Endodermal cell (in vitro differentiated cells): ENCODE measurements at places on chromosomes 12 and 14.

DNA sequence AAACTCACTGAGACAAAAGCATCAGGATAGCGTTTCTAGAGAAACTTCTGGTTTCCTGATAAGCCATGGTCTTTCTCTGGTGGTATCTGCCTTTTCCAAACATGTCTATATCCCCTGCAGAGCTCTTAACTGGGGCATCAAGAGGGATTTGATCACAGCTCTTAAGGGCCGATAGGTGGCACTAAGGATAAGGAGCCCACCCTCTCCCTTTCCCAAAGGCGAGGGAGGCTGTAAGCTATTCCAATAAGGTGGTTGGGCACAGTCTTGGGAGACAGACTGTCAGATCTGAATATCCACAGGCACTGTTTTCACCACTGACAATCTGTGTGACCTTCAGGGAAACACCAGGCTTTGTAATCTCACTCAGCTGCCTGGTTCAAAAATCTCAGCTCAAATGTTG lies 206.0 kb downstream of the ADGRD1 start:
- no peaks in the 10 kb centered on the region for H3K36me3 ChIP-seq
- peak; percentile 75 for DNase-seq
- no peaks in the 10 kb centered on the region for H3K27me3 ChIP-seq
- H3K4me3 ChIP-seq: no peak overlapping the region
- H3K27ac ChIP-seq: no peak overlapping the region

DNA sequence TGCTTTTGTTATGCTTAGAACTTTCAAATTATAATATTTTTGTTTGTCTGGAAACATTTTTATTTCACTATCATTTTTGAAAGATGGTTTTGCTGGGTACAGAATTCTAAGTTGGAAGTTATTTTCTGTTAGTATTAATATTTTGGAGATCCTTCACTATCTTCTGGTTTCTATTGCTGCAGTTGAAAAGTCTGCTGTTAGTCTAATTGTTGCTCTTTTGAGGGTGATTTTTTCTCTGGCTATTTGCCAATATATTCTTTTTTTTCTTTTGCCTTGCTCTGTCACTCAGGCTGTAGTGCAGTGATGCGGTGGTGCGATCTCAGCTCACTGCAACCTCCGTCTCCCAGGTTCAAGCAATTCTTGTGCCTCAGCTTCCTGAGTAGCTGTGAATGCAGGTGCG lies 28.2 kb upstream of the ARID2 start:
- no peak for DNase-seq
- H3K4me1 ChIP-seq: no peaks in the 10 kb centered on the region
- no peak overlapping the region for H3K27ac ChIP-seq
- H3K27me3 ChIP-seq: peaks cover 9% of the 10 kb centered on the region

GRCh38 chr12:92539976-92540781 lies 162.6 kb upstream of the PLEKHG7 start:
- no peak overlapping the region for H3K4me3 ChIP-seq
- H3K4me1 ChIP-seq: peaks cover 11% of the 10 kb centered on the region
- peak overlapping the region; percentile 78 for H3K27ac ChIP-seq
- no peaks in the 10 kb centered on the region for H3K36me3 ChIP-seq
- no peaks in the 10 kb centered on the region for H3K27me3 ChIP-seq

DNA sequence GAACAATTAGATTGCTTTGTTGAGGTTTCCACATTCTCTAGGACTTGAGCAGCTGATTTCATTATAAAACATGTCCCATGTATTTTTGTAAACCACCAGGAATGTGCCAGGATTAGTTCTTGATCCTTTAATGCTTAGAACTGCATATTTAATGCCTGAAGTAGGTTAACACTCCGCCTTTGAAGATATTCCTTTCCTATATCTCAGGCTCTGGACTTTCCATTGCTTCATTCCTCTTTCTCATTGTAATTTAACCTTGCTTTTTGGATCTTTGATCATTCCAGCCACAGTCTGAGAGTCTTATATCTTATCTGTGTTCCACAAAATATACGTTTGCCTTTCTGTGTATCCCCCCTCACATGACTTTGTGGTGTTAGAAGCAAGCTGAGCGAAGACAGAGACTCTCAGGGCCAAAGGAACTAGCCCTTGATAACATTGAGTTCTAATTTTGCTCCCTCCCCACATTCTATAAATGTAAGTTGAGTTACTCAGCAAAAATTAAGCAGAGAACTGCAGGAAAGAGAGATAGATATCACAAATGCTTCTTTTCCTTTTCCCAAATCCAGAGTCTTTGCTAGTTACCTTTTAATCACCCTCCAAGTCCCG lies 2.4 kb upstream of the CLEC1B start:
- no peaks in the 10 kb centered on the region for H3K27me3 ChIP-seq
- no peak overlapping the region for H3K4me3 ChIP-seq
- H3K36me3 ChIP-seq: no peaks in the 10 kb centered on the region
- no peak overlapping the region for H3K27ac ChIP-seq
- no peak for DNase-seq

GRCh38 chr12:8609061-8609570 lies 3.5 kb downstream of the AICDA start:
- H3K36me3 ChIP-seq: no peaks in the 10 kb centered on the region
- H3K4me3 ChIP-seq: no peak overlapping the region
- H3K4me1 ChIP-seq: peaks cover 7% of the 10 kb centered on the region

DNA sequence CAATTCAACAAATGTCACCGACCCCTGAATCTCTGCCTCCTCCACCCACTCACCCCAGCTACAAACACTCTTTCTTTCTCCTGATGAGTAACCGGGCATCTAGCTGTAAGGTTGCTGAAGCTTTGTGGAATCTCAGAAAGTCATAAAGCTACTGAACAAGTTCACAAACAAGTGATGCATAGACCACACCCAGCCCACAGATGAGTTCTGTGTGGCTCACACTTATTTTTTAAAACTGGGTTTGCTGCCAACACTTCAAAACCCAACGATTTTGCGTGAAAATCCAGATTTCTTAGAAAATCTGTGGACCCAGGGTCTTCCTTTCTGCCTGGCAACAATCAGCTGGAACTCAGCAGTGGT lies 96.1 kb downstream of the APAF1 start:
- peaks cover 13% of the 10 kb centered on the region for H3K36me3 ChIP-seq
- peaks cover 10% of the 10 kb centered on the region for H3K4me1 ChIP-seq
- H3K27ac ChIP-seq: no peak overlapping the region

- DNase-seq: peak; percentile 74
- H3K4me3 ChIP-seq: peak overlapping the region; percentile 87
- H3K4me1 ChIP-seq: no peaks in the 10 kb centered on the region
- H3K36me3 ChIP-seq: peaks cover 10% of the 10 kb centered on the region
Observed at GRCh38 chr12:27779416-27779919, 565 bp upstream of the KLHL42 start.

GRCh38 chr14:100292776-100293461 lies 13.3 kb downstream of the SLC25A29 start:
- no peaks in the 10 kb centered on the region for H3K27me3 ChIP-seq
- peaks cover 47% of the 10 kb centered on the region for H3K36me3 ChIP-seq

- no peak for DNase-seq
- H3K36me3 ChIP-seq: no peaks in the 10 kb centered on the region
Observed at GRCh38 chr14:68306934-68307789, 485.7 kb downstream of the ZFP36L1 start.

DNA sequence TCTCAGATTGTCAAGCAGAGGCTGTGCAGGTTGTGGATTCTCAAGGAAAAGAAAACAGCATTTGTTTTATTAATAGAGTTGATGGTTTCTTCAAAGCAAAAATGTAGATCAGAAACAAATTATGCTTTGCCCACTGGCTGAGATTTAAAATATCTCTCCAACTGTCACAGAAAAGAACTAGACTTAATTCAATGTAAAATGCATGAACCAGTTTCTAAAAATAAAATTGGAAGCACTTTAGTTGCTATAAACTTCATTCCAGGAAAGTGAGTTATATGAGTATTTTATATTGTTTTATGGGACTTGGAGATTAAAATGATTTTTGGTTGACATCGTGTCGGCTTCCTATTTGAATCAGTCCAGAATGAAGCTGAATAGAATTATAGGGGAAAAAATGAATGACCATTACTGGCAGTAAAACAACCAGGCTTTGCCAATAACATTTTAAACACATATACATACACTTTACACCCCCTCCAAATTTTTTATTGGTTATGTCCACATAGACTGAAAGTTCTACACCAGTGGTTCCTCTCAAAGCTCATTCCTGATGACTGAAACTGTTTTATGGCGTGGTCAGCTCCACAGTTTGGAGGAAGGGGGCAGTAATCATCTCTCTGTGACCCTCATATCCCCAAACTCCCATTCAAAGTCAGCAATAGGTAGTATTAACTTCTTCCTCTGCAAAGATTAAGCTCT lies 55.5 kb upstream of the DAAM1 start:
- no peak overlapping the region for H3K4me3 ChIP-seq
- H3K36me3 ChIP-seq: no peaks in the 10 kb centered on the region
- no peaks in the 10 kb centered on the region for H3K4me1 ChIP-seq
- no peak for DNase-seq

DNA sequence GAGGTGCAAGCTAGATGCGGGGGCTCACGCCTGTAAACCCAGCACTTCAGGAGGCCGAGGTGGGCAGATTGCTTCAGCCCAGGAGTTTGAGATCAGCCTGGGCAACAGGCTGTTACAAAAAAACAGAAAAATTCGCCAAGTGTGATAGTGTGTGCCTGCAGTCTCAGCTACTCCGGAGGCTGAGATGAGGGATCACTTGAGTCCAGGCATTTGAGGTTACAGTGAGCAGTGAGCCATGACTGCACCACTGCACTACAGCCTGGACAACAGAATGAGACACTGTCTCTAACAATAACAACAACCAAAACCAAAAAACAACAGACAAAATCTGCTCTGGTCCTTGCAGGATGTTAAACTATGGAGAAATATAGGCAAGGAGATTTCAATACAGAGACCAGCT lies 13.9 kb downstream of the BTBD7 start:
- no peak overlapping the region for H3K27ac ChIP-seq
- H3K36me3 ChIP-seq: peaks cover 35% of the 10 kb centered on the region
- no peaks in the 10 kb centered on the region for H3K27me3 ChIP-seq
- no peak for DNase-seq
- no peaks in the 10 kb centered on the region for H3K4me1 ChIP-seq

DNA sequence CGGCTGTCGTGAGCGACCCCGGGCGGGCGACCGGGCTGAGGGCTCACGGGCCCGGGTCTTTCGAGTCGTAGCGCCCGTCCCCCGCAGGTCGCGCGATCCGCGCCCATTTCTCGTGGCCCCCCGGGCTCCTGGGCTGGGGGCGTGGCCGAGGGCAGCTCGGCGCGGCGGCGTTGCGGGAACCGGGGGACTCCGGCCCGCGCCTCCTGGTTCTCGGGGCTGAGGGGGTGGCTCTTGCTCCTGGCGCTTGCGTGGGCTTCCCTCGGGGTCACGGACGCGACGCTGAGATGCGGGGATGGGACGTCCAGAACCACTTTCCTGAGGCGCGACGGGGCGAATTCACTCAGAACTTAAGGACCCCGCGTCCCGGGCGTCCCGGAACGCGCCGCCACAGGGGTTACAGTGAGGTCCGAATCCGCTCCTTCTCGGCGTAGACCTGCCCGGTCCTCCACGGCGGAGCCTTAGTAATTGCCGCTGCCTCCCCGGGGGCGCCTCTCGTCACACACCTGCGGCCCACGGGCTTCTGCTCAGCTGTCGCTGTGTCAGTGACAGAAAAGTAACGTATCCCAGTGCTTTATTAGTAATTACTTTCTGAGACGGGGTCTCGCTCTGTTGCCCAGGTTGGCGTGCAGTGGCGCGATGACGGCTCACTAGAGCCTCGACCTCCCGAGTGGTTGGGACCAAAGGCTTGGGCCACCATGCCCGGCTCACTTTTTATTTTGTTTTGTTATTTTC lies 606 bp downstream of the EP400 start:
- peak overlapping the region; percentile 88 for H3K4me3 ChIP-seq
- DNase-seq: peak; percentile 73
- peak overlapping the region; percentile 70 for H3K27ac ChIP-seq
- no peaks in the 10 kb centered on the region for H3K27me3 ChIP-seq

GRCh38 chr14:58739674-58740073 lies 101.9 kb downstream of the DACT1 start:
- H3K4me1 ChIP-seq: peaks cover 12% of the 10 kb centered on the region
- H3K27me3 ChIP-seq: no peaks in the 10 kb centered on the region
- H3K4me3 ChIP-seq: no peak overlapping the region

DNA sequence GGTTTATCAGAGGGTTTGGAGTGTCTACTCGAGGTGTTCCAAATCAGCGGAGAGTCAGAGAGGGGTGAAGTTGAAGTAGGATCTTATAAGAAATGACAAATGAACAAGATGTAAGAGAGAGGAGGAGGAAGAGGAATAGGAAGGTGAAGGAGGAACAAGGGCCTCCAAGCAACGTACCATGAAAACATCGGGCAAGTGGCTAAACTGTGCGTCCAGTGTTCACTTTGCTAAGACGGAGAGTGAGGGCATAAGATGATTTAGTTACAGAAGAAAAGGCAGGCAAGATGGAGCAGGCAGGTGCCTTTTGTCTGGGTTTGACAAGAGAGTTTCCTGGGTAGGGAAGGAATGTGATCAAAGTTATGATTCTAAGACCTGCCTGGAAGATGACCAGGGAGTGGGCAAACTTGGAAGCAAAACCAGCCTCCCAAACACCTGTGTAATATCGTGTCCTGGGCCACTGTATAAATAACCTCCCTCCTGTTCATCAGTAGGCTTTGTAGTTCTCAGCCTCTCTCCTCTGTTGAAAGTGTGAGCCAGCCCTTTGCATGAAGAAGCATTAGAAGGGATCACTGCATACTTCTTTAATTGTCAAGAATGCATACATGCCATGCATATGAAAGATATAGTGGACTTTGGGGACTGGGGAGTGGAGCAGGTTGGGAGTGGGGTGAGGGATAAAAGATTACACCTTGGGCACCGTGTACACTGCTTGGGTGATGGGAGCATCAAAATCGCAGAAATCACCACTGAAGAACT lies 111.4 kb downstream of the ZFP36L1 start:
- no peak for DNase-seq
- no peaks in the 10 kb centered on the region for H3K4me1 ChIP-seq
- no peaks in the 10 kb centered on the region for H3K36me3 ChIP-seq
- no peaks in the 10 kb centered on the region for H3K27me3 ChIP-seq

DNA sequence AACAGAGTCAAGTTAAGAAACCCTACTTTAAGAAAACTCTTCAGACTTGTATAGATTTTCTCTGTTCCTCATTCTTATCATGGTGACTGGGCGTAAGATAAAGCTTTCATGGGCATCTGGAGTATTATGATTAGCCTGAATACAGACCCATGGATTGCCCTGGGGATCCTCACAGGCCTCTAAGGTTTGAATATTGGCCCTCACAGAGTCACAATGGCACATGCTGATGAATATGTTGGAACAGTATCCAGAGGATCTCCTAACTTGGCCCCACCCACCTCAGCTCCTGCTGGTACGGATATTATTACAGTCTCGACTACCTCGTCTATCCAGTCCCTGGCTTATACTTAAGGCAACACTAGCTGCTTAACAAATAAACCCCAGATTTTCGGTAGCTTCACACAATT lies 8.1 kb downstream of the OSBPL8 start:
- no peaks in the 10 kb centered on the region for H3K4me1 ChIP-seq
- no peak for DNase-seq
- no peaks in the 10 kb centered on the region for H3K27me3 ChIP-seq

- no peaks in the 10 kb centered on the region for H3K27me3 ChIP-seq
- no peaks in the 10 kb centered on the region for H3K4me1 ChIP-seq
- H3K27ac ChIP-seq: no peak overlapping the region
- no peaks in the 10 kb centered on the region for H3K36me3 ChIP-seq
Observed at GRCh38 chr12:61574339-61574738, 685.9 kb upstream of the USP15 start.

- DNase-seq: no peak
- no peaks in the 10 kb centered on the region for H3K27me3 ChIP-seq
- no peak overlapping the region for H3K27ac ChIP-seq
- no peak overlapping the region for H3K4me3 ChIP-seq
- no peaks in the 10 kb centered on the region for H3K4me1 ChIP-seq
- no peaks in the 10 kb centered on the region for H3K36me3 ChIP-seq
Observed at GRCh38 chr12:18564306-18564705, 173.5 kb downstream of the PLCZ1 start.
